ENCODE measurements at places on chromosomes 1 and 21. TPM values are rescaled to one million over a fixed set of nuclear protein-coding genes. Genes with fewer than 3 reads are reported as not detected.

Gene DIPK1A
- total RNA-seq = 8.2 TPM

Gene TRPM2
- total RNA-seq = not detected

Gene IFNGR2
- total RNA-seq = 36.5 TPM

Gene PWP2
- 37.0 TPM for total RNA-seq

Gene SLC1A7
- 0.33 TPM for total RNA-seq

Gene OR10J1
- not detected for total RNA-seq

Gene CLEC20A
- total RNA-seq = not detected

Gene SPRR1B
- not detected for total RNA-seq

Gene PROK1
- not detected for total RNA-seq

Gene WNT4
- total RNA-seq = not detected

Gene SPATA1
- total RNA-seq = 1.7 TPM

Gene MATN1
- not detected for total RNA-seq

Gene CALML6
- total RNA-seq = 0.17 TPM

Gene LY9
- not detected for total RNA-seq

Gene CCDC17
- 0.99 TPM for total RNA-seq

Gene ATG4C
- total RNA-seq = 10.3 TPM

Gene IER5
- 31.1 TPM for total RNA-seq

Gene MYBPH
- total RNA-seq = 0.17 TPM

Gene PTPRC
- total RNA-seq = under 0.01 TPM

Gene MPZ
- total RNA-seq = 0.51 TPM

Gene SERINC2
- total RNA-seq = 6.7 TPM

Gene IL24
- not detected for total RNA-seq

Gene VWA5B1
- total RNA-seq = not detected

Gene CYP4A22
- total RNA-seq = not detected

Gene OR2G3
- total RNA-seq = not detected

Gene OR2AK2
- not detected for total RNA-seq

Gene FAM167B
- 2.1 TPM for total RNA-seq

Gene ARMH1
- 6.4 TPM for total RNA-seq

Gene CCDC181
- 0.66 TPM for total RNA-seq

Gene CA6
- total RNA-seq = not detected

Gene NTPCR
- total RNA-seq = 23.0 TPM

Gene DNAJC6
- total RNA-seq = under 0.01 TPM

Gene ARHGEF10L
- total RNA-seq = 13.1 TPM

Gene DYRK3
- total RNA-seq = 38.5 TPM

Gene SPATA46
- total RNA-seq = not detected

Gene CYP4Z1
- not detected for total RNA-seq

Gene TP73
- not detected for total RNA-seq

Gene TTC22
- total RNA-seq = not detected

Gene KMO
- not detected for total RNA-seq

Gene IL6R
- 12.8 TPM for total RNA-seq

Gene ORC1
- total RNA-seq = 0.26 TPM

Gene CCNL2
- total RNA-seq = 102 TPM

Gene CFHR2
- total RNA-seq = not detected

Gene CFAP57
- 0.17 TPM for total RNA-seq

Gene HTR6
- total RNA-seq = not detected

Gene TAS1R1
- under 0.01 TPM for total RNA-seq

Gene SAMSN1
- total RNA-seq = not detected

Gene ATP6V0B
- 102 TPM for total RNA-seq

Gene MR1
- 14.9 TPM for total RNA-seq

Gene UTP11
- total RNA-seq = 39.5 TPM

Gene TMEM61
- total RNA-seq = not detected

Measured in fibroblast of lung (primary cell).